ENCODE measurements at places on chromosomes 16 and 17. TPM values are rescaled to one million over a fixed set of nuclear protein-coding genes. Genes with fewer than 3 reads are reported as not detected.

GRCh38 chr17:82321947-82322466, 4.6 kb upstream of the CD7 start:
- DNase-seq, result no peak

Gene GSPT1
- 57.5 TPM for total RNA-seq

Gene OR2C1
- total RNA-seq, result not detected

DNA sequence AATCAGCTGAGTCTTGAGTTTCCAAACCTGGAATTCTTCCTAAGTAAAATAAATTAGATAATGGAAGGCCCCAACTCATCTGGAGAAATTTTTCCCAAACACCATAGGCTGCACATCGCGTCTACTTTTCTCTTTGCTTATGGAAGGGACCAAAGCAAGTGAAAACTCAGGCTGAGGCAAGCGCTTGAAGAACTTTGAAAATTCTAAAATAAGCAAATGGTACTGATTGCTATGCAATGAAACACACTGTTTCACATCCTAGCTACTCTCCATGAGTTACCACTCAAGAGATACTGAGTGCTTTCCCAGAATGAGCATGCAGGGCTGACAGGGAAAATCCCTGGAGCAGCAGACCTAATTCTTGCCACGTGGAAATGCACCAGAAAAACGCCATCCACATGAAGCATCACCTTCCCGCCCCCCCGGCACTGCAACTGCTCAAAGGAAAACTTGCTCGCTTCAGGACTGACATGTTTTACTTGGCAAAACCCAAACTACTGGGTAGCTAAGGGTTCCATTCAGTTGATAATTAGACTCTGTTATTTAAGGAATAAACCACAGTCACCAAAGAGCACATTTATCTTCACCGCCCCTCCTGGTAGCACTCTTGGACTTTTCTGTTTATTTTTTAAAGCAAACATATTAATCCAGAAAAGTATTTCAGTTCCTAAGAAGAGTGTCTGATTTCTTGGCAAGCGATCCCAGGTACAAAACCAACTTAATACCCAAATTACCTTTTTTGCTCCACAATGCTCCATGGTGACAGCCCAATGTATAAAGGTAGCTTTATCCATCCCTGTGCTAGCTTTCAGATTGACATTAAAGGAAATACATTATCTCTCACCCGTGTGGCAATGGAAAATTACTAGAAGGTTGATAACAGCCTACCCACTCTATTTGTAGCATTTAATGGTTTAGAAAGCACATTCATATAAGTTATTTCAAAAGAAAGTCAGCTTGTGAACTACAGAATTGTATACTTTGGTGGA, 62.5 kb downstream of the WDR59 start:
- DNase-seq, result no peak

DNA sequence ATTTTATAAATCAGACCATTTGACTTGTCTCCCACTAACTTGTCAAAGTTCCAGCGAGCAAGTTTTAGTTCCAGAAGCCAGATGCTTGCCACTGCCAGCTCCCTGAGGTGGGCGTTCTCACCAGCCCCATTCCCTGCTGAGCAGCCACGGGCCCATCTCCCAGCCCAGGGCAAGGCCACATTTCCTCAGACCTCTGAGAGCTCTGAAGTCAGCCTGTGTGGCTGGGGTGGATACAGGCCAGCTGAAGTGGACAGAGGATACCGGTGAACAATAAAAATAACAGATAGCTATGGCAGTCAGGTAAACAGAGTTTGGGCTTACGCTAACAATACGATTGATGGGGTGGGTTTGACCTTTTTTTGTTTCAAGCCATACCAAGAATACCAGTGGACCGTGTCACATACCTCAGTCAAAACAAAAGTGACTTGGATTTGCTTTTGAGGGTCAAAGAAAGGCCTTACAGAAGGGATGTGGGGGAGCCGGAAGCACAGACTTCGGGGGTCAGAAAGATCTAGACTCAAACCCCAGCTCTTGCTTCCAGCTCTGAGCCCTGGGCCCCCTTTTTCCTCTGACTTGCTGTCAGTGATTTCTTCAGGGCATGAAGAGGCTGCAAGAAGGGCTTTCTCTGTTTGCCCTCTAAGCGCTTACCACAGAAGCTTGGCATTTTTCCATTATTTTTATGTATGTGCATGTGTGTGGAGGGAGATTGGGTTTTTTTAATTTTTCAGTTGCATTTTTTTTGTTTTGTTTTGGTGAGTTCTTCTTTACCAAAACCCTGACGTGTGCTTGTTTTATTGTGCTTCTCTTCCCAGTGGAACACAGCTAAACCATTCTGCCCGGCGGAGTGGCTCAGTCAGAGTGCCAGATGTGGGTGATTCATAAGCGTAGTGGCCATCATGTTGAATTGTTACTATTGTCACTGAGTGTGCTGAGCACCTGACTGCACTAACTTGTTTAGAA, 109.9 kb downstream of the GNAO1 start:
- no peak for DNase-seq

Gene DOC2B
- 19.4 TPM for total RNA-seq

GRCh38 chr17:72816406-72816805, 276.1 kb downstream of the SLC39A11 start:
- DNase-seq, result no peak

DNA sequence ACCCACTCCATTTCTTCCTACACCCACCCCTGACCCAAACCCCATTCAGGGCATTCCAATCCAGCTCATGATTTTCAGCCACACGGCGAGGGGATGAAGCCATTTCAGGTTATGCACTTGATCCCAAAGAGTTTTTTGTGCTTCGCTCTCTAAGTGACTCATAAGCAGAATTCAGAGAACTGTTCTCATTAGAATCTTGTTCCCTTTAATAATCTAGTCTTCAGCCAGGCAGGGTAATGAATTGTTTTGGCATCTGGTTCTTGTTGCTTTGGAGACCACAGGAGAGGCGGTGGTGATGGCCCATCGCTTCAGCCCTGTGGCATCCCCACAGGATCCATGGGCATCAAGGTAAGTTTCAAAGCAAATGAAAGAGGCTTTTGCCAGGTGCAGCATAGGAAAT, 4.8 kb upstream of the KRT31 start:
- DNase-seq, result no peak

Gene PYDC1
- 13.8 TPM for total RNA-seq

Gene FA2H
- 9.2 TPM for total RNA-seq

DNA sequence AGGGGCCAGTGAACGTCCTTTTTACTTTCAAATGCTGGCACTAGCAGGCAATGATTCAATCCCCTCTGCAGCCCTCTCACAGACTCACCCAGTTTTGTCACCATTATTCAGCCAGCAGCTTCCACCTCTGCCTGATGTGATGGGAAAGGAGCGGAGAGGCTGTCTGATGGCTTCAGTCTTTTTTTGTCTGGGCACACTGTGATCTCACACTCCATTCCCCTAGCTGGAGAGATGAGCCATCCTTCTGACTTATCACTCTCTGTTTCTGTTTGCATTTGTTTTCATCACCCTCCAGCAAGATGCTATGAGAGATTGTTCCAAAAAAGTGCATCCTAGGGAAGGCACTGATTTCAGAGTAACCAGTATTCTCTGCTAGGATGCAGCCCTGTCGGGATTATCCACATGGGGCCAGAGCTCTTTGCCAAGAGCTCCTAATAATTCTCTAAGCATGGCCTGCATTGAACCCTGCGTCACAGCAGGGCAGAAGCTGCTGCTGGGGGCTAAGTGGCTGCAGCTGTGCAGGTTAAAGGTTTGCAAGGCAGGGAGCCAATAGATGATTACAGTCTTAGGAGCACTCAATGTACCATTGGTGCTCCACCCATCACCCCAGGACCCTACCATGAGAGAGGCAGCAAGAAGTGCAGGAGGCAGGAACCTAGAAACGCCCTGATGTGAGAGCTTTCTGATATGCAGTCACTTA, 236.1 kb upstream of the C16orf82 start:
- no peak for DNase-seq

DNA sequence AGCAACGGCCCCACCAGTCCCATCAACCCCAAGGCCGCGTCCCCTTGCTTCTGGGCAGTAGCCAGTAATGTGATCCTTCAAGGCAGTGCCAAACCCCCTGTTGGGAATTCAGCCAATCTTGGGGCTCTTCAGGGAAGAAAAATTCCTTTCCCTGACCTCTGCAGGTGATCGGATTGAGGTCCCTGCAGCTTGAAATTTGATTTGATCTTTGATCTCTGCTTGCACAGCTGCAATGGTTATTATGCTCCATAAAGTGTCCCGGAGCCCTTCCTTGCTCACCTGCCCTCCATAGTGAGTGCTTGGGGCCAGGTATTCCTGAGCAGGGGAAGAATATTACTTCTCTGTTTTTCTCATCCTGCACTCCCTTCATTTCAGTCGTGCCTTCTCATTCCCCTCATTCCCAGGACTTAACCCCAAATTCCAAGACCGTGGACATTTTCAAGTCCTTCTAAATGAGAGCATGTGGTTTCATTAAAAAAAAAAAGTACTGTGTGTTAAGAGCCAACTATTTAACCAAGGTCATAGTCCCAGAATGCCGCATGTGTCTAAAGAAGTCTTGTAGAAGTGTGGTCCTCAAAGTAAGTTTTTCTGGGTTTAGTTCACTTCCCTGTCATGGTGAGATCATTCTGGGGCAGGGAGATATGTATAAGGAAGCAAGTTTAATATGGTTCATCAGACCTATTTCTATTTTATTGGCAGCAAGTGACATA, 56.3 kb downstream of the SOX9 start:
- DNase-seq, result no peak

Gene ABCC3
- 38.3 TPM for total RNA-seq

Gene CACNG5
- not detected for total RNA-seq

DNA sequence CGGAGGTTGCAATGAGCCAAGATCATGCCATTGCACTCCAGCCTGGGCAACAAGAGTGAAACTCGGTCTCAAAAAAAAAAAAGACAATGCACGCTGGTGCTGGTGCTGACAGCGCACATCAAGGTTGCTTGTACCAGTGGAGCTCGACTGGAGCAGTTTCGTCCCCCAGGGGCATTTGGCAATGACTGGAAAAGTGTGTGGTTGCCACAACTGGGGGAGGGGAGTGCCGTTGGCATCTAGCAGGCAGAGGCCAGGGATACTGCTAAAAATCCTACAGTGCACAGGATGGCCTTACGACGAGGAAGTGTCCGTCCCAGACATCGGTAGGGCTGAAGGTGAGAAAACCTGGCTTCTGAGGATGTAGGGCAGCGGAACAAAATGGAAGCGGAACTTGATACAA, 2.4 kb downstream of the MEAK7 start:
- DNase-seq, result peak; percentile 51

DNA sequence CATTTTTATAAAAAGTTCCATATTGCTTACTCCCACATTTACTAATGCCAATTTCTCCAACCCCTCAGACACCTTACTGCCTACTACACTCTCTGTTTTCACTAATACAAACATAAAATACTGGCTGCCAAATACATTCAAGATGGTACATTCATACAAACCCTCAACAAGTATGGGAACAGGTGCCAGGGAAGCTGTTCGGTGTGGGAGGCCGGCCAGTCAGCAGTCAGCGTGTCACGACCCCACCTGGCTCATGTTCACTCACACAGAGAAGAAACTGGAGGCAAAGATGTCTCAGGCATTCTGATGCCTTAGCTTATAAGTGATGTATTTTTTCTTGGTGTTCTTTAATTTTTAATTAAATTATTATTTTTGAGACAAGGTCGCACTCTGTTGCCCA, 42.4 kb upstream of the TRAP1 start:
- DNase-seq, result no peak

- no peak for DNase-seq
Measured at GRCh38 chr17:4877089-4877488, 22.2 kb upstream of the C17orf107 start.

Gene TEX19
- total RNA-seq, result not detected

- DNase-seq, result no peak
Measured at GRCh38 chr17:77233635-77234334, 93.0 kb downstream of the SEC14L1 start.

Gene NFAT5
- total RNA-seq, result 89.1 TPM

GRCh38 chr17:38428643-38429371, 543 bp downstream of the ARHGAP23 start:
- DNase-seq, result no peak

DNA sequence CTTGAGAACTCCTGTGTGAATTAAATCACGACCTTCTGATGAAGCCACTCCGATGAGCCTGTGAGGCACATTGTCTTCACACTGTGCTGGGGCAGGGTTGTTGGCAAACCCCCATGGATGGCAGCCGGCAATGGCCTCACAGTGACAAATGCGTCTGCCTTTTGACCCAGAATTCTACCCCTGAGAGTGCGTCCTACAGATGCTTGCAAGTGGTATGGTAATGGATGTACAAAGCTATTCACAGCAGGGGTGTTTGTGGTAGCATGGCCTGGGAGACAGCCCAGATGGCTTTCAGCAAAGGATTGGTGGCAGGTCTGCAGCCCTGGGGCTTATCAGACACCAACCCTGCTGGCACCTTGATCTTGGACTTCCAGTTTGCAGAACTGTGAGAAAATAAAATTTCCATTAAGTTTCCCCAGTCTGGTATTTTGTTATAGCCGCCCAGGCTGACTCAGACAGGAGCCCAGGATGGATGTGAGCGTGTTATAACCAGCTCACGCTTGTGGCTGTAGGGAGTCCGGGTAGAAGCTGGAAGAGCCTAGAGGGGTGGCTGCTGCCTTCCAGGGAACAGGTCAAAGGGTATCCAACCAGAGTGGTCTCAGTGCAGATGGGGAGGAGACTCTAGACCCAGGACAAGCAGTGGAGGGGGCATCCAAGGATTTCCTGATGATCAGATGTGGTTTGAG, 10.1 kb downstream of the AFMID start:
- DNase-seq, result no peak

DNA sequence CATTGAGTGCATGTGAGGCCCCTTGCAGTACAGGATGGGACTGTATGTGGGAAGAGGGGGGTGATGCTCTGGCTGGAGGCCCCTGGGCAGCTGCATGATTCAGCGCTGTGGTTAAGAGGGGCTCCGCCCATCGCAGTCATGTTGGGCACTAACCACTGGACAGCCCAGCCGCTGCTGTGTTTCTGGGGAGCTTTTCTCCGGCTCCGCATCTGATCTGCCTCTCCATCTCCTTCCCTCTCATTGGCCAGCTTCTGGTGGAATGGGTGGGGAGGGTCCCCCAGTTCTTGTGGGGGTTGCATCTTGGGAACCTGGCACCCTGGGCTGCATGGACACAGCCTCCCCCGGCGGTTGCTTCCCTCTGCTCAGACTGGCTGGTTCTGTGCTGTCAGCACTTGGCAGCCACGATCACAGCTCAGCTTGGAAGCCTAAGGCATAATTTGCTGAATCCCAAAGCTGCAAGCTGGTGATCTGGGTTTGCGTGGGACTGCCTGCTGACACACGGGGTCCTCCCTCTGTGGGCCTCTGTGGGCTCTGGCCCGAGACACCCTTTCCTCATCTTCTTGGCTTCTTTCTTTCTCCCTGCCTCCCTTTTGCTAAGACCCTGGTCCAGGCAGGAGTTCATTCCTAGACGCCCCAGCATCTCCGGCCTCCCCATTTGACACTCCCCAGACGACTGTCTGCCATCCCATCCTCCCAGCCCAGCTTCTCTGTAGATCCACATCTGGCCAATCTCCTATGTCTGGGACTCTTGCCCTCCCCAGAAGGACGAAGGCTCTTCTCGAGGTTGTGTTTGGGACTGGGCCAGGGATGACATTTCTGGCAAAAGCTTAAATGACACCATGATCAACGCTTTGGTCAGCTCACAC, 168.3 kb downstream of the SEC14L1 start:
- no peak for DNase-seq

DNA sequence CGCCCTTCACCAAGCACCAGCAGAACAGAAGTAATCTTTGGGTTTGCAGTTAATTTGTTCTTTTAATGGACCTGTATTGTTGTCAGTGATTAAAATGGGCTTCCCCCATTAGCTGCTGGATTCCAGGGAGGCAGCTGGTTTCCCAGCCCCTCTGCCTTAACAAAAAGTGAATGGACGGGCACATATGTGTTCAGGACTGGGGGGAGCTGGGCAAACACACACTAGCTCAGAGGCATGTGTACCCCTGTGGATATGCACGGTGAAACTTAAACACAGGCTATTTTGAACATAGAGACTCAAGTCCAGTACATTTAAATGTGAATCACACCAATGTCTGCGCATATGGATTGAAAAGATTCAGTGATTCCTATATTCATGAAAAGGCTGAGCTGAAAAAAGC, 25.5 kb upstream of the TMEM132E start:
- DNase-seq, result no peak
